ENCODE measurements at places on chromosomes 16 and 17. TPM values are rescaled to one million over a fixed set of nuclear protein-coding genes. Genes with fewer than 3 reads are reported as not detected.

TERB1 gene
- not detected for total RNA-seq

DNA sequence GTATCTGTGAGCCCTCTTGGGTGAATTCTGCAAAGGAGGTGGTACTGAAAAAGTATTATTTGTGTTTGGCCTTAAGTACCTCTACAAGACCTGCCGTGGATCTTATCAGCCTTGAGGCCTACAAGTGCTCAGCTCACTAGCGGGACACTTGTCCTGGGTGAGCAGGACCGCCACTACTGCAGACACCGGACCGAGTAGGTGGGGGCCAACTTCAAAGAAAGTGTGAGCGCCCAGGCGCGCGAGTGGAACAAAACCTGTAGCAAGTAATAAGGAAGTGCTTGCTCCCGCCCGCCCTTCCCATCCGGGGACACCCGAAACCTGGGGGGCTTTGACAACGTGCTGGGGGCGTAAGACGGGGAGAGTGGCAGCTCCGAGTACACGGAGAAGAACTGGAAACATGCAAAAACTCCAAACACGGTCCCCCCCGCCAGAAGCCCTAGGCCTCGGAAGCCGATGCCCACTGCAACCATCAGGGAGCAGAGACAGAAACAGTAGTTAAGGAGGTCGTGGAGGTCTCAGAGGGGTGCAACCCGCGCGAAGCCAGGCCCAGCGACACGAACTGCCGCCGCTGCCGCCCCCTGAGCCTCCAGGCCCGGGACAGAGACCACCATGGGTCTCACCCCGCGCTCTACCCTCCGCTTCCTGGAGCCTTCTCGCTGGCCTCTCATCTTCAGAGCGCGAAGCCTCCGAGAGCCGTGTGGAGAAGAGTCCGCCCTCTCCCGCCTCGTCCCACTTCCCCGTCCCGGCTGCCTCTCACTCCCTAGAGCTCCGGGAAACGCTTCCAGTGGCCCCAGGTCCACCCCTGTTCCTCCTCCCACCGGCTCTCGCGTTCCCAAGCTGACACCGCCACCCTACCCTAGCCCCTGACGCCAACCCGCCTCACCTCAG, 537 bp downstream of the CNOT1 start:
- DNase-seq: peak; percentile 44

DNA sequence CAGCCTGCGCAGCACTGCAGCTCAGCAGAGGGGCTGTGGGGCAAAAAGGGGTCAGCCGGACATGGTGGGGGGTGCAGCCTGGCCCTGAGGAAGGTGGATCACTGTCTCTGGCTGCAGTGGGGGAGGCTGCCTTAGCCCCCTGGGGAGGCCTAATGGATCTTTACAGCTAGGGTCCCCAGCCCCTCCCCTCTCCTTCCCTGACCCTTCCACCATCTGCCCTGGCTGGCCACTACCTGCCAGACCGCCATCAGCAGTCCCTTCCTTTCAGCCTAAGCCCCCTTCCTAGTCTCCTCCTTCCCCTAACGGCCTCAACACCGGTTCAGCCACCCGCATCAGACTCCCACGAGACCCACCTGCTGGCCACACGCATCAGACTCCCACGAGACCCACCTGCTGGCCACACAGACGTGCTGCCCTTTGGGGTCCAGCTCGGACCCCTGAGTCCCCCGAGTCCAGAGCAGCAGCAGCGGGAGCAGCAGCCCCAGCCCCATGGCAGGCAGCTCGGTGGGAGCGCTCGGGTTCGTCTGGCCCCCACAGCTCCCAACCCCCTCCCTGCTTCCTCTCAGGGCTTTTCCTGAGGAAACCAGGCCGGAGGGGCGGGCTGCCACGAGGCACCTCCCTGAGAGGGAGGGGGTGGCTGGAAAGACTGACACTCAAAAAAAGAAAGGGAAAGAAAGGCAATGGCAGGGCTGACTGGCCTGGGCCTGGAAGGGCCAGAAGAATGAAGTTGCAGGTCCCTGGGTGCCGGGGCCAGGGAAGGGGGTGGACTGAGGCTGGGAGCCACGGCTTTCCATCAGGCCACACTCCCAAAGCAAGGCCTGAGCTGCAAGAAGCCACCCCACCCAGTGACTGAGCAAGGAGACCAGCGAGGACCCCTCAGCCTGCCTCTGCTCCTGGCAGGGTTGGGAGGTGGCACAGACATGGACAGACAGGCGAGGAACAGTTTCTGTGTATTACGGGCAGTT, at the start of gene SCARF1:
SCARF1 (minus strand) TSS at position 526 of the 965 bp plus-strand sequence; CDS start at position 491, 35 bp downstream.
- DNase-seq: peak; percentile 78

CHST4 gene
- total RNA-seq: not detected

IRX5 gene
- 6.8 TPM for total RNA-seq

All from psoas muscle (tissue), 8 donors.